ENCODE measurements at places on chromosomes 1 and 21. TPM values are rescaled to one million over a fixed set of nuclear protein-coding genes. Genes with fewer than 3 reads are reported as not detected.

DNA sequence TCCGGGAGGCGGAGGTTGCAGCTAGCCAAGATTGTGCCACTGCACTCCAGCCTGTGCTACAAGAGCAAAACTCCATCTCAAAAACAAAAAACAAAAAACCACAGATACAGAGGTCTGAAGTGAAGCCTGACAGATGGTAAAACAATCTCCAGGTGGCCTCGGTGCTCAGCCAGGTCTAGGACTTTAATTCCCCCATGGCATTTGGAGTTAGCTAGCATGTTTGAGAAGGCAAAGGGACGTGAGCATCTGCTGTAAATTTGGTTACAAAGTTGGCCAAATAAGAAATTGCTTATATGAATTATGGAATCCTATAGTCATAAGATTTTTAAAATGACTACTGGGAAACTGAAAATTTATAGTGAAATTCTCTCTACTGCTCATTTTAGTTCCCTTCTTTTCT is 98.3 kb upstream of the FMN2 start:
- DNase-seq = no peak

GRCh38 chr1:29436181-29436785 is 200.0 kb downstream of the PTPRU start:
- peak; percentile 6 for DNase-seq

- DNase-seq = peak; percentile 71
Measured at GRCh38 chr1:212607206-212607912, 1.2 kb upstream of the ATF3 start.

DNA sequence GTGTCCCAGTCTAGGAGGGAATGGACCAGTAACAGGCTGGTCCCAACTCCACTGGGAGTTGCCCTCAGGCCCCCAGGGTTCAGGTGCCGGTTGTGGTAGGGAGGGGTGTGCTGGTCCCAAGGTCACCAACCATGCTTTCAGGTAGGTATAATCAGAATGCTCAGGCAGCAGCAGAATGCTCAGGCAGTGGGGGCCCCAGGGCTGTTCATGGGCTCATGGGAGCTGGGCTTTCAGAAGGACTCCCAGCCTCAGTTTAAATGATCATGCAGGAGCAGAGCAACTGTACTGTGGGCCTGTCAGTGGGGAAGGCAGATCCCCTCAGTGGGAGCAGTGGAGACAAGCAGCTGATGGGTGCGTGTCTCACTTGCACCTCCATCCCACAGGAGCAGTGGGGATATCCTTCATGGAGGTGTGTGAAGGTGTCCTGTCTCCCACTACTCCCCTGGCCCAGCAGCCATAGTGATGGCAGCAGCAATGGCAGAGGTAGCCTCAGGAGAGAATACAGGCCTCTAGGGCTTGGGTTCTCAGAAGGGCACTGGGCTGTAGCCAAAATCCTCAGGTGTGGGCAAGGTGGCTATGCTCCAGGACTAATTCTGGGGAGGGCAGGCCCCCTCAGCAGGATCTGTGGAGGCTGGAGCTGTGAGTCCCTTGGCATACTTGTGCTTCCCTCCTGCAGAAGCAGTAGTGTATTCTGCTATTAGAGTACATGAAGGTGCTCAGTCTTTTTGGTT is 917.3 kb upstream of the B3GALT2 start:
- no peak for DNase-seq

The SEMA6C gene
- 33.5 TPM for total RNA-seq

The CLCA1 gene
- total RNA-seq = not detected

The RHD gene
- total RNA-seq = 0.27 TPM
